Stimulated activated CD8-positive, alpha-beta memory T cell treated with anti-CD3 and anti-CD28 coated beads, Interleukin-7, amount 100 ng/mL, for 1 hour (primary cell): ENCODE measurements at places on chromosomes 4 and X.

DNA sequence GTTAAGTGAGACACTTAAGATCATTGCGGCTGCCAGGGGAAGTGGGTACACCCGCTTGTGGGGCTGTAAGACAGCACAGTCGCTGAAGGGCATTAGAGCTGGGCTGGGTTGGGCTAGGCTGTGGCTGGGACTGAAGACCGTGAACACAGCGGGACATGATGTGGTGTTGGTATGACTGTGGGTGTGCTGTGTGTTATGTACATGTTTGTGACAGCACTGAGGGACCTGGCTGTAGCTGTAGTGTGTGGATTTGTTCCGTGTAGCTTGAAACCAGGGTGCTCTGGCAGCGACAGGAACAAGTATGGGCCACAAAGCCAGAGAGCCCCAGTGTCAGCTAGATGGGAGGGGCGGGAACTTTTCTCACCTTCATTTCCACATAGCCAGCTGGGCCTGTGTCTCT lies 82.1 kb downstream of the NHSL2 start:
- peak; percentile 16 for DNase-seq

- no peak for DNase-seq
Observed at GRCh38 chr4:87058356-87059073, 123.7 kb downstream of the AFF1 start.

GRCh38 chr4:8160233-8160560 lies 1.6 kb upstream of the ABLIM2 start:
- DNase-seq: no peak

DNA sequence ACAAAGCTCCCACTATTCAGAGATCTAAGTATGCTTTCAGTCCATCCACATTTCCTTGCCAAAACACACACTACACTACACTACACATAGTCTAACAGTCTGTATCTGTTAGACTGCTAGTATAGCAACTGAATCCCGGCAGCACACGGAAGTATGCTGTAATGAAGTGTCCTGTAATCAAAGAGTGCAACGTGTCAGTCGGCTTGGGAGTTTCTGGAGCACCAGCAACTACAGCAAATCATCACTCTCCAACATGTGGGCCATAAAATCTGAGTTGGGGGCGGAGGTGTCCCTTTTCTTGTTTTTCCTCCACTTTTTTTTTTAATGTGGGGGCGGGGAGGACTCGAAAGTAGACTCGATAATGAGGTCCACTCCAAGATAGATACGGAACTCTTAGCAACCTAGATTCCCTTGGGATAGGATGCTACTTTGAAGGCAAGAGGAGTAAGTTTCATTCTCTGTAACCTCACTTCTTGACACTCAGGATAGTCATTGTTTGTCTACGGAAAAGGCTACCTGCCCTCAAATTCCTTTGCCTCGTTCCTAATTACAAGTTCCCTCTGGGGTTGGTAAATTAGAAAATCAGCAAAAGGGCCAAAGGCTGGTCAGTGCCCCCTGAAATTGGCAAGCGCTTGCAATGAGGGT lies 722 bp downstream of the SLC10A7 start:
- no peak for DNase-seq

GRCh38 chr4:52822972-52823701 lies 39.0 kb upstream of the RASL11B start:
- DNase-seq: no peak

DNA sequence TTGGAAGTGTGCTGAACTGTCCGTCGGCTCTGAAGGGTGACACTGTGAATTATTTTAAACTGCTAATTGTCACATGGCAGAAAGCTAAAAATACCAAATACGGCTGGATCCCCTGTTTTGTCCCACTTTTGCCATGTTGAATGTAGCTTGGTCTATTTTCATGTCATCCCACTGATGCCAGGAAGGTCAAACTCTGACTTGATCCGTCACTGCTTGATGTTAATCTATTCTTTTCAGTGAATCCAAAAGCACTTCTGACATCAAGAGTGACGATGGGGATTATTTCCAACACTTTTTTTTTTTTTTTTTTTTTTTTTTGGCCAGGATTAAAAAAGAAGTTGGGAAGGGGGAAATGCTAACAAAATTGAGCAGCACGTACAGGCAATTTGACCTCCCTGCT lies 734.6 kb upstream of the TENM3 start:
- DNase-seq: no peak

GRCh38 chr4:4260185-4260751 lies 12.2 kb upstream of the TMEM128 start:
- DNase-seq: no peak

GRCh38 chrX:29728639-29729038 lies 486.7 kb upstream of the MAGEB2 start:
- DNase-seq: no peak

DNA sequence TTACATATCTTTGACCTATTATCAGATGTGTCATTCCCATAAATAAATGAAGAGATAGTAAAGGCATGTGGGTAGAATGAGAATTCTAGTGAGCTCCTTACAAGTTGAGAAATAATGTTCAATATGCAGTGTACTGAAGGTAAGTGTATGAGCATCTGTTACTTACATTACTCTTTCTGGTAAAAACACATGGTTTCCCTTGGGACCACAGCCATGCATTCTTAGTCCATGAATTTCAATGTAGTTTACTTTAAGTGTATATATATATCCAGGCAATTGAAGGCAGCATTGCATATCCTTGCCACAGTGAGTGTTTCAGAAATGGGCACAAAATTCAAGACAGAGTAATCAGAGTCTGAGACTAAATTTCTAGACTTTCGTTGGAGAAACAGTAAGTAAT lies 277.2 kb downstream of the CXXC4 start:
- DNase-seq: no peak

GRCh38 chrX:108511721-108512120 lies 72.1 kb downstream of the COL4A5 start:
- no peak for DNase-seq

DNA sequence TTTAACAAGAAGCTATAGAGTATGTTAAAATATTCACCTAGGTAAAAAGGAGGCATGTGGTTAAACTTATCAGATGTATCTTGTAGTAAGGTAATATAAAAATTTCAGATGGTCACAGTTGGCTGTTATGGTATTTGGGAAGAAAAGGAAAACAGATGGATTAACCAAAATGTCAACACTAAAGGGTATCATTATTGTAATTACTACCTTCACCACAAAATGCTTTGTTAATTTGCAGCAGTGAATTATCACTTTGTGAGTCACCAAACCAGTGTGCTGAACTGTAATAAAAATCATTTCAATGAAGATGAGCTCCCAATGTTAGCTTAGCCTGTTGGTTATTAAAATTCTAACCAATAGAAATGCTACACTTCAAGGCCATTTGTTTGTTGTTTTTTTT lies 233.9 kb downstream of the RPA4 start:
- DNase-seq: no peak

- no peak for DNase-seq
Observed at GRCh38 chr4:186642530-186642929, 81.1 kb downstream of the FAT1 start.

DNA sequence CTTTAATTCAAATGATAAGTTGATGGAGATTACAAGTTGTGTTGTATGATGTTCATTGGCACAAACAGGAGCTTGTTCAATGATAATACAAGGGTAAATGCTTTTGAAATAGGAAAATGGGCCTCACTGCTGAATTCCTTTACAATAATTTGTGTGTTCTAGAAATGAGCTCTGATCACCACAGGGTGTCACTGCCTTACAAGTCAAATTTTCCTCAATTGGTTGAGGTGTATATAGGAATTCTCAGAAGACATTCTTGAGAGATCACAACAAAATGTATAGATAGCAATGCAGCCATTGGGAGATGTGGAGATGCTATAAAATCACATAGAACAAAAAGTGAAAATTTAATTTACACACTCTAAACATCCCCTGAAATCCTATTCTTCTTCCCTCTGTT lies 49.6 kb downstream of the KLF8 start:
- DNase-seq: no peak

GRCh38 chrX:118824173-118824730 lies 628 bp downstream of the ZCCHC12 start:
- no peak for DNase-seq

GRCh38 chrX:80512924-80513323 lies 92.7 kb downstream of the TENT5D start:
- DNase-seq: no peak

- DNase-seq: no peak
Observed at GRCh38 chrX:122552286-122552800, 631.7 kb upstream of the GRIA3 start.

GRCh38 chr4:147732518-147733235 lies 789 bp downstream of the ARHGAP10 start:
- DNase-seq: no peak

- no peak for DNase-seq
Observed at GRCh38 chrX:44974451-44974850, 101.5 kb downstream of the KDM6A start.

GRCh38 chr4:92104506-92104905 lies 199.3 kb upstream of the GRID2 start:
- DNase-seq: no peak

DNA sequence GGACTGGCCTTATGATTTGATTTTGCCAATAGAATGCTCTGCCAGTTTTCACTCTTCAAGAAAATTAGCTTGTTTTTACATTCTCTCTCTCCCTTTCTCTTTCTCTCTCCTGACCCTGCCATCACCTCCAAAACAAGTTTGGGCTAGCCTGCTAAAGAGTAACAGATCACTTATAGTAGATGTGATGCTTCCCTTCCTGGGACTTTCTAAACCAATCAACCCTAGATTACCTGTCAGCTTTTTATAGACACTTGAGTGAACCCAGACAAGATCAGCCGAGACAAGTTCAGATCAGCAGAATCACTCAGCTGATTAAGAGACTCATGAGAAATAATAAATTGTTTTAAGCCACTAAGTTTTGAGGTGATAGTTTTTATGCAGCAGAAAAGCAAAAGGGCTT lies 521.2 kb downstream of the ANKRD50 start:
- DNase-seq: no peak

DNA sequence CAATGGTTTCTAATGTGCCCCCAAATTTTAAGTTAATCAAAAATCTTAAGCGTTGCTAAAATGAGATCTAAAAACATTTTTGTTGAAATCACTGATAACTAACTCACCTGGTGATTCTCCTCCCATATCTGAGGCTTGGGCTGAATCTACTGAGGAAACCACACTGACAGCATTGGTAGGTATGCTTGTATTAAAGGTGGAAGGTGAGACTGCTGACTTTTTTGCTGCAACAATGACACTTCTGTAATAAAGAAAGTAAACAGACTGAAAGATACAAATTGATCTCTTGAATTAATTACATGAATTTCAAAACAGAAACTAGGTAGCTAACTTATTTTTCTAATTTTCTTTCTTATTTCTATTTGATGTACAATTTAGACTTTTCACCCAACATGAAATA lies 198.1 kb downstream of the LRBA start:
- DNase-seq: no peak

DNA sequence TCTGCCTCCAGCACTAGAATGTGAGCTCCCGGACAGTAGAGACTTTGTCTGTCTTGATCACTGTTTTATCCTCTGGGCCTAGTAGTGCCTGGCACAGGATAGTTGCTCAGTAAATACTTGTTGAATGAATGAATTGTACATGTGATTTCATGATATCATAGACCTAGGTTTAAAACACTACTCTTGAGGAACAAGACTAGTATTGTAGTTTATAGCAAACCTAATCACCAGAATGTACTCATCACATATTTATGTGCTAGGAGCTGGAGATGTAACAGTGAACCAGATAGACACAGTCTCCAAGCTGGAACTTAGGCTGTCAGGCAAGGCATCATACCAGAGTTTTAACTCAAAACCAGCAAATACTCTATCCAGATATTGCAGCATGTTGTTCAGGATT lies 23.5 kb downstream of the GAB3 start:
- DNase-seq: no peak

DNA sequence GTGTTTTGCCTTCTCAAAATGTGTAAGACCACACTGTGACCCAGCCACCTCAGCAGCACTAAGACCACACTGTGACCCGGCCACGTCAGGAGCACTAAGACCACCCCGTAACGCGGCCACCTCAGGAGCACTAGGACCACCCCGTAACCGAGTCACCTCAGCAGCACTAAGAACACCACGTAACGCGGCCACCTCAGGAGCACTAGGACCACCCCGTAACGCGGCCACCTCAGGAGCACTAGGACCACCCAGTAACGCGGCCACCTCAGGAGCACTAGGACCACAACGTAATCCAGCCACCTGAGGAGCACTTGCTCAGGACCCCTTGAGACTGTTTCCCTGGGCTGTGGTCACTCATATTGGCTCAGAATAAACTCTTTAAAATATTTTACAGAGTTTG lies 71.7 kb downstream of the MTNR1A start:
- DNase-seq: no peak

DNA sequence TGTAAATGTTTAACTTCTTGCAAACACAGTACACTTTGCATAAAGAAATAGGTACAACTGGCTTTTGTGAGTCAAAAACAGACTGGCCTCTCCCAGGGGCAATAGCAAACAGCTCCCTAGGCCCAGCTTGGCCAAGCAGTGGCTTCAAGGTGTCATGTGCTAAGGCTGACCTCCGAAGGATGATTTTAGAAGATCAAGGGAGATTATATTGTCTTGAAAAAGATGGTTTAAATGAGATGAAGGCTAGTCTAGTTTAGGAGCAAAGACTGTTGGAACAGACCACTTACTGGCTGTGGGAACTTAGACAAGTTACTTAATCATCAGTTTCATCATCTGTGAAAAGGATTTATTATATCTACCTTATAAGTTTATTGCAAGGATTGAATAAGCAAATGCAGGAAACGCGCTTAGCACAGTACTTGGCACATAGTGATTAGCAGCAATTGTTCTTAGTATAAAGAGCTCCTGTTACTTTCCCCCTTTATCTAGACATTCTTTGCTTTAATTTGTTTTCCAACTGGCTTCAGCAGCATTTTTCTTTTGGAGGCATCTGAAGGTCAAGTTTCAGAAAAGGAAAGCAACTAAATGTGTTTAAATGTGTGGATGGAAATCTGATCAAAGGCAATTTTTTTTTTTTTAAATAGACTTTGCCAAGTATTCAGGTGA lies 17.2 kb downstream of the ANXA3 start:
- no peak for DNase-seq

- no peak for DNase-seq
Observed at GRCh38 chrX:103889216-103889615, 57.2 kb upstream of the RAB9B start.

- DNase-seq: no peak
Observed at GRCh38 chr4:142386449-142386848, 459.7 kb downstream of the INPP4B start.
